ENCODE measurements at places on chromosomes 7 and 10.

GRCh38 chr10:129545261-129545660 lies 78.2 kb downstream of the MGMT start:
- DNase-seq, result no peak

DNA sequence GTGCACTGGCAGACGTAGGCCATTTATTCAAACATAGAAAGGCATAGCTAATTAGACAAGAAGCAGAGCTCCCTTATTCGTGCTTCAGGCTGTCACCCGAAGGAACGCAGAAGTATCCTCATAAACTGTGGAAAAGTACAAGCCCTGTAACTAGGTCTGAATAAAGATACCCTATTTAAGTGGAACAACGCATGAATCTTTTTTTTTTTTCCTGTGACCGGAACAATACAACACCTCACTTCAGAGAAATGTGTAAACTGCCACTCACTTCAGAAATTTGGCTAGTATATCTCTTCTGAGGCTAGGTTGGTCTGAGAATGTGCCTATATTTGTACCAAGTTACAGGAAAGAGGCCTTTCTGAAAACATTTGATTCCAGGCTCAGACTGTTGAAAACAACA lies 8.0 kb upstream of the CSTF2T start:
- DNase-seq, result no peak

- DNase-seq, result no peak
Observed at GRCh38 chr7:90298145-90299038, 22.7 kb downstream of the FAM237B start.

- DNase-seq, result no peak
Observed at GRCh38 chr10:86086418-86086817, 280.2 kb downstream of the GRID1 start.

GRCh38 chr10:20492447-20492846 lies 404.7 kb downstream of the NEBL start:
- no peak for DNase-seq

DNA sequence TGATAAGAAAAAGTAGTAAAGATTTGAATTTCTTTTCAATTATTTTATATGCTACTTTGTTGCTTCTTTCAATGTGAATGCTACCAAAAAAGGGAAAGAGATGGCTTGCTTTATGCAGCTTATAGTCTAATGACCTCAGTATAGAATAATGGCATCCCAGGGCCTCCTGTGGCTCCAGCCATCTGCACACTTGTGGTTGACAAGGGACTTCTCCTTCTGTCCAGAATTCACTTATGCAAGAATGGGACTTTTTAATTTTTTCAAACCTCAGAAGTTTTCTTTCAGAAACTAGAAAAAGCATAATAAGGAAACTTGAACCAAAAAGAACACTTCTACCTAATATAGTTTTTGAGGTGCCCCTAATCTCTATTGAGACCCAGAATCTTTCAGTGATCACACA lies 310.9 kb downstream of the CTNNA3 start:
- DNase-seq, result no peak

DNA sequence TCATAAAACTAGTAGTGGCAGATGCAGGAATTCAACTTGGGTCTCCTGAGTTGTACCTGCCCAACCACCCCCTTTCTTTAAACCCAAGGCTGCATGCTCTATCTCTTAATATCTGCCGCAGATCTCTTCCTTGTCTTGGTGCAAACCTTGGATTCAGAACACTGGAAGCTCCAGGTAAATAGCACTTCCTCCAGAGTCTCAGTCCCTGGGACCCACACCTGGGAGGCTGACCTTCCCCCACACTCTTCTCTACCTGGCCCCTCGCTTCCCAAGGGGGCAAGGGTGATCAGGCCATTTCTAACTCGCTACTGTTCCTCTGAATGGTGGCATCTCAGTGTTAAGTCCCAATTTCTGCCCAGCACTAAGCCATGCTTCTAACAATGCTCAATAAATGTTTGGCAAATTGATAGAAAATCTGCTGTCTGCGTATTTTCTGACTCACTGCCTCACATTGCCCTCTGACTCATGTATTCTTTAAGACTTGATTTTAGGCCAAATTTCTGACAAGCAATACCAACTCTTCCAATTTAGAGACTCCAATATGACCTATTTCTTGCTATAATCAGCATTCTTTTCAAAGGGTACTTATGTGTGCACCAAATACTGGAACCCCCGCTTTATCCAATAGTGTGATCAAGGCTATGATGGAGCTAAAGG lies 68.0 kb upstream of the PPP1R3C start:
- no peak for DNase-seq

- no peak for DNase-seq
Observed at GRCh38 chr10:95818668-95819067, 62.7 kb downstream of the ENTPD1 start.

GRCh38 chr7:37352974-37353948 lies 95.4 kb downstream of the ELMO1 start:
- peak; percentile 30 for DNase-seq

DNA sequence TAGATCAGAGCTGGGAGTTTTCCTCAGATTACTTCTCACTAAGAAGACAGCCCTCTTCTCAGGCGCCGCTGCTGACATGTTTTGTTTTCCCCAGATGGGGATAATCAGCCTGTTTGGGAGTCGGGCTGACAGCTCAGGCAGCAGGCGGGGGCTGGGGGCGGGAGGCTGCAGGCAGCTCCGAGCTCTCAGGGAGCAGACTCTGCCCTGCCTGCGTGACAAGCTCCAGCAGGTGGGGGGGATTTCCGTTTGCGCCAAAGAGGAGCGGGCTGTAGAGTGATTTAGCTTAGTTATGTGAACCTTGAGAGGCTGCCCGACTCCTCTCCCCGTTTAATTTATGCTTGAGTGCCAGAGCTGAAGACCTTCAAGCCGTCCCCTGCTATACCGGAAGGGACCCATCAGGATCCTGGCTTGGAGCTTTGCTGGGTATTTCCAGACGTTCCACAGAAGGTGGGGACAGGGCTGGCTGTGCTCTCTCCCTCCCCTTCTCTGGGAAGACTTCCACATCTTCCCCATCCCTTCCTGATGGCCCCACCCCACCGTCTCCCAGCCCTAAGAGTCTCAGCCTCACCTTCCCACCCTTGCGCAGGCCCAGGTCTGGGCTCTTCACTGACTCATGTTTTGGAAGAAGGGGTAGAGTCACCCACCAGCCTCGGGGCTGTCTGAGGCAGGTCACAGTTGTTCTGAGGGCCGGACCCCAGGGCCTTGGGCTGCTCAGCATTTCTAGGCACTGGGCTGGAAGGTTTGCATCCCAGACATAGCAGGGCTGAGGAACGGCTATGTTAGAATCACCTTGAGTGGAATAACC lies 24.7 kb upstream of the ADCYAP1R1 start:
- DNase-seq, result no peak

GRCh38 chr7:11437994-11438393 lies 394.0 kb downstream of the THSD7A start:
- DNase-seq, result no peak

- DNase-seq, result no peak
Observed at GRCh38 chr7:27125986-27126394, 4.6 kb downstream of the HOXA4 start.

DNA sequence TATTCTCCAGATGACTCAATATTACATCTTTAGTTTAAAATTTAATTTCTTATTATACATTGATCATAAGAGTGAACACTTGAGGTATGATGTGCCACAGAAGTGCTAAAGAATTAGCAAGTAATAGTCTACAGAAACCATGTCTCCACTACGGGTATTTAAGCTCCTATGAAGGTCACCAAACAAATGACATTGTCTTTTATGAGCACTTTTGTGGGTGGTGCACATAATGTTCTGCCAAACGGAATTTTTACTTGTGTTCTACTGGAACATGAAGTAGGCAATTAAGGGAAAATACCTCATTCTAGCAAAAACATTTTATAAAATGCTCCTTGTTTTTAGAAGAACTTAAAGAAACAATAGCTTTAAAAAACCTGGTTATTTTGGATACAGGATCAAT lies 27.4 kb upstream of the CUBN start:
- no peak for DNase-seq

GRCh38 chr7:86598311-86598710 lies 45.4 kb upstream of the GRM3 start:
- no peak for DNase-seq

DNA sequence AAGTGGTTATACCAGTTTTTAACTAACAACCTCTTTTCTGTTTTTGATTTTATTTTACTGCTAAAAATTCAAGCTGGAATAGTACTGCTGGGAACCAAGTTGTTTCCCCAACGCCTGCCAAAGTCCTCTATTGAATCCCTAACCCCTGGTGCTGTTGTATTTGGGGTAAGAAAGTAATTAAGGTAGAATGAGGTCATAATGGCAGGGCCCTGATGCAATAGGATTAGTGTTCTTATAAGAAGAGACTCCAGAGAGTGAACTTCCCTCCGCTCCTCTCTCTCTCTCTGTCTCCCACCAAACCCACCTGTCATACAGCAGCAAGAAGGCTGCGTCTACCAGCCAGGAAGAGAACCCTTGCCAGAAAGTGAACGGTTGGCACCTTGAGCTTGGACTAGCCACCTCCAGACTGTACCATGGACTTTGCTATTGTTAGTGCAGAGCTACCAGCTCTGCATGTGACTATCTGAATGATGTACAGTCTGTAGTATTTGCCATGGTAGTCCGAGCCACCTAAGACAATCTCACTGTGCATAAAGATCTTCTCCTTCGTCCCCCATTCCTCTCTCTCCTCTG lies 86.5 kb upstream of the KLF6 start:
- DNase-seq, result no peak

GRCh38 chr10:97399843-97400545 lies 1.1 kb downstream of the RRP12 start:
- no peak for DNase-seq

DNA sequence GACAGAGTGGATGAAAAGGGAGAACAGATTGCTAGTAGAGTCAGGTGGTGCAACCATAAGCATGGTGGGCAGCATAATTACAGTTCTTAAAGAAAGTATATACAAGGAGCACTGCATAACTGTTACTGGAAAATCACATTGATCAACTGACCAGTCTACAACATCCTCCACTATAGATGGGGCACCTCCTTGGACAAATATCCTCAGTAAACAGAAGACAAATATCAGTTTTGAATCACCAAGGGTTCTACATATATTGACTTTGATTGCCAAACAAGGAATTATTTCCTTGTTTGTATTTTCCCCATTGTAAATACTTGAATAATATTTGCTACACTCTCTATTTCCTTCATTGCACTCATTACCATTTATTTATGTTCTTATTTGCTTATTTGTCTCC lies 17.6 kb upstream of the CRPPA start:
- DNase-seq, result no peak

DNA sequence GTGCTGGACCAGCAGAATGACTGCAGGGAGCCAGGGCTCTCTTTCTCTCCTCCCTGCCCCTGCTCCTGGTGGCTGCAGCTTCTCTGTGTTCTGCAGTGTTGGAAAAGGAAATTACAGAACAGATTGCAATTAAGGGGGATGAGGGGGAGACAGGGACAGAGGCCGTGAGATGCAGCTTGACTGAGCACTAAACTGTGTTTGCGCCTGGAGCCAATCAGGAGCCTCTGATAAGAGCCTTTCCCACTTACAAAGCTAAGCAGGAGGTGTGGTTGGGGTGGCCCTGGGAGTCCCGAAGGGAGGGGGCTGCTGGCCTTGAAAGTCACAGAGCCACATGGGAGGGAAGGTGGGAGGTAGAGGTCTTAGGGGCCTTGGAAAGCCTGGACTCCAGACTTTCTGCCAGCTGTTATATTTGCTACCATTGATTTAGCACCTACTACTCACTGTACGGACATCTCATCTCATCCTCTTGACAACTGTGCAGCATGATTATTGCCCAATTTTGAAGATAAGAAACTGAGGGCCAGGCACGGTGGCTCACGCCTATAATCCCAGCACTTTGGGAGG lies 26.7 kb downstream of the TRIM8 start:
- no peak for DNase-seq

DNA sequence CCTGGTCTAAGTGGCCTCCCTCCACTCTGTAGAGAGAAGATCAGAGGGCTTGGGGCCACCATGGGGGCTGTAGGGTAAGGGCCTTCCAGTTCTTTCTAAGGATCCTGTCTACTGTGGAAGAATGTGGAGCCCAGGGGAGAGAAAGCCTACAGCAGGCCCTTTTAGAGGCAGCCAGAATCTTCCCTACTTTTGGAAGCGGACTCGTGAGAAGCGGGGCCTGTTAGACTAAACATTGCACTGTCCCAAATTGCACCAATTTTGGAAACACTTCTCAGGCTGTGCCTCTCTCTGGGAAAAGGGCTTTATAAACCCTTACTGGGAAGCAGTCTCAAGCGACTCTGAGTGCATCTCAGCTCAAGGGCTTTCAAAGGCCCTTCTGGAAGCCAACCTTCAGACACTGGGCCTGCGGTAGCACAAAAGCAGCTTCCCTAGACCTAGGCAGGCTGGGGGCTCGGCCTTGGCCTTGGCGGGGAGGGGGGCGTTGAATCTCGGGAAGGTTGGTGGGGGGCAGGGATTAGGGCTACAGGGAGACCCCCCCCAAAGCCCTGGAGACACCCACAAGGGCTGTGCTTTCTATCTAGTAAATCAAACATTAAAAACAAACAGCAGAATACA lies 298.1 kb downstream of the GFRA1 start:
- DNase-seq, result no peak

DNA sequence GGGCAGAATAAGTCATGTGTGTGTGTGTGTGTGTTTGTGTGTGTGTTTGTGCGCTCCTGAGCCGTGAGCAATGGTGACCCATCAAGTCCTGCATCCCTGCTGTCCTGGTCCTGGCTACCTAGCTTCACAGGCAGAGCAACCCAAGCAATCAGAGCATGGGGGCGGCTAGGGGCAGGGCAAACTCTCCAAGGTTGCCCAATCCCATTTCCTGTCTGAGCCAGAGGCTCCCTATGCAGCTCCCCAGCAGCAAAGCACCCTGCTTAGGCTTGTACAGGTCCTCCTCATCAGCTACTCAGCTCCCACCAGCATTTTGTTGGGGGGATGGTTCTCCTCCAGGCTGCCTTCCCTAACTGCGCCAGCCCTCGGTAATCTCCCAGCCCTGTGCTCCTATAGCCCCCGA lies 31.1 kb upstream of the CRHR2 start:
- no peak for DNase-seq

GRCh38 chr10:123958241-123958640 lies 66.6 kb upstream of the CPXM2 start:
- DNase-seq, result no peak

- DNase-seq, result no peak
Observed at GRCh38 chr7:13748998-13749397, 240.5 kb downstream of the ETV1 start.

DNA sequence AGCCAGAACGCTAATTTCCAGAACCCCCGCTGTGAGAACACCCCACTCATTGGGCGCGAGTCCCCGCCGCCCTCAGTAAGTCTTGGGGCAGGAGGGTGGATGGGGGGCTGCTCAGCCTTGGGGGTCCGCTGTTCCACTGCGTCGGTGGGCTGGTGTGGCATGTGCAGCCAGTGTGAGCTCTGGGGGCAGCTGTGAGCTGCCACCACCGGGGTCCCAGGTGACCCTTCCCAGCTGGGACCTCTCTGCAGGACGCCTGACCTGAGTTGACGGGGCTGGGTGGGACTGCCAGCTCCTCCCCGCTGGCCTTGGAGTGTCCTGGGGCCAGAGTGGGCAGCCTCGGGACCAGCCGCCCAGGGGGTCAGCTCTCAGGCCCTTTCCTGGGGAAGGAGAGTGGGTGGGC lies 27.2 kb downstream of the TTYH3 start:
- DNase-seq, result no peak

- DNase-seq, result no peak
Observed at GRCh38 chr10:128573281-128573845, 447.1 kb upstream of the MKI67 start.

All from central memory CD8-positive, alpha-beta T cell (primary cell).